ENCODE measurements at places on chromosomes 16 and 17. TPM values are rescaled to one million over a fixed set of nuclear protein-coding genes. Genes with fewer than 3 reads are reported as not detected.

ST6GALNAC2 gene
- total RNA-seq: 0.62 TPM

CARD14 gene
- not detected for total RNA-seq

TAT gene
- total RNA-seq: not detected

- H3K27ac ChIP-seq: no peak overlapping the region
- no peaks in the 10 kb centered on the region for H3K4me1 ChIP-seq
- H3K36me3 ChIP-seq: no peaks in the 10 kb centered on the region
- H3K4me3 ChIP-seq: no peak overlapping the region
Measured at GRCh38 chr17:6297960-6298359, 137.0 kb downstream of the AIPL1 start.

GRCh38 chr17:11780621-11781020, 182.4 kb downstream of the DNAH9 start:
- H3K27ac ChIP-seq: no peak overlapping the region
- H3K27me3 ChIP-seq: no peaks in the 10 kb centered on the region
- H3K4me1 ChIP-seq: no peaks in the 10 kb centered on the region
- H3K36me3 ChIP-seq: no peaks in the 10 kb centered on the region
- DNase-seq: no peak

DNA sequence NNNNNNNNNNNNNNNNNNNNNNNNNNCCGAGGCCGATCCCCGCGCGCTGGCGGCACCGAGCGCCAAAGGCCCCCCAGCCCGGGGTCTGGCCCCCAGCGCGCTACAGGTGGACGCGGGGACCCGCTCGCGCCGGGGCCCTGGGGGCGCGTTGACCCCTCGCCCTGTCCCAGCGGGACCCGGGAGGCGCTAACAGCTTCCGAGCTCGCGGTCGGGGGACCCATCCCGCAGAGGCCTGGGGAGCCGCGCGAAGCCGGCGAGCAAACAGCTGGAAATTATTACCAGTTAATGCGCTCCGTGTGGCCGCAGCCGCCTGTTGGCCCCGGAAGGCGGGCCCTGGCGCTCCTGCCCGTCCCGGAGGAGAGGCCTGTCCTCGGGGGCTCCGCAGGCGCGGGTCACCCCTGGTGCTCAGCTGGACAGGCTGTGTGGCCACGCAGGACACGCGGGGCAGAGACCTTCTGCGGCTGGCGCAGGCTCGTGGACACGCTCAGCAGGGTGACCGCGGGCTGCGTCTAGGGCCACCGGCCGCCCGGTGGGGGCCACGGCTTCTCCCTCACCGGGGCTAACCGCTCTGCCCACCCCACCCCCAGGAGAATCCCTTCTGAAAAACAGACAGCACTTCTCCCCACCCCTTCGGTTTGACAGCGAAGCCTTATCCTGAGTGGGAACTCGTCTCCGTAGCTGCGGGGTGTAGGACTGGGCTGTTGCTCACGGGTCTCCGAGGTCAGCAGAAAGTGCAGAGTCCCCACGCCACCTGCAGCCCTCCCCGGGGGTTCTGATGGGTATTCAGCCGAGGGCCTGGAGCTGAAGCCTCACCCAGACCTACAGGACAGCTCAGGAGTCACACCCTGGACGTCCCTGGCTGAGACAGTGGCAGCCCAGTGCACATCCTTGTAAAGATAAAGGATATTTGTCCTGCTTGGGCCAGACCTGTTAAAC, 138.7 kb upstream of the RPH3AL start:
- H3K27me3 ChIP-seq: no peaks in the 10 kb centered on the region
- DNase-seq: no peak
- peaks cover 7% of the 10 kb centered on the region for H3K36me3 ChIP-seq

- no peak for DNase-seq
- no peaks in the 10 kb centered on the region for H3K36me3 ChIP-seq
- peaks cover 14% of the 10 kb centered on the region for H3K4me1 ChIP-seq
Measured at GRCh38 chr16:84181144-84181915, 5.5 kb downstream of the TAF1C start.

TNS4 gene
- total RNA-seq: 2.9 TPM

GRCh38 chr17:59349178-59349577, 17.7 kb downstream of the YPEL2 start:
- no peaks in the 10 kb centered on the region for H3K36me3 ChIP-seq
- no peak overlapping the region for H3K4me3 ChIP-seq
- H3K27me3 ChIP-seq: no peaks in the 10 kb centered on the region

GRCh38 chr17:56157845-56158244, 4.6 kb downstream of the ANKFN1 start:
- H3K36me3 ChIP-seq: no peaks in the 10 kb centered on the region
- H3K4me3 ChIP-seq: no peak overlapping the region
- no peak for DNase-seq
- H3K27ac ChIP-seq: no peak overlapping the region
- peaks cover 13% of the 10 kb centered on the region for H3K27me3 ChIP-seq
- no peaks in the 10 kb centered on the region for H3K4me1 ChIP-seq
